Activated naive CD8-positive, alpha-beta T cell treated with anti-CD3 and anti-CD28 coated beads, Interleukin-2, amount 10 ng/mL, durations not matched to agents 7 days and 5 days (primary cell): ENCODE measurements at places on chromosomes 1 and 21. TPM values are rescaled to one million over a fixed set of nuclear protein-coding genes. Genes with fewer than 3 reads are reported as not detected.

- H3K27ac ChIP-seq, result peak overlapping the region; percentile 18
- H3K4me1 ChIP-seq, result peaks cover 27% of the 10 kb centered on the region
Measured at GRCh38 chr1:155514582-155515187, 47.9 kb downstream of the ASH1L start.

DNA sequence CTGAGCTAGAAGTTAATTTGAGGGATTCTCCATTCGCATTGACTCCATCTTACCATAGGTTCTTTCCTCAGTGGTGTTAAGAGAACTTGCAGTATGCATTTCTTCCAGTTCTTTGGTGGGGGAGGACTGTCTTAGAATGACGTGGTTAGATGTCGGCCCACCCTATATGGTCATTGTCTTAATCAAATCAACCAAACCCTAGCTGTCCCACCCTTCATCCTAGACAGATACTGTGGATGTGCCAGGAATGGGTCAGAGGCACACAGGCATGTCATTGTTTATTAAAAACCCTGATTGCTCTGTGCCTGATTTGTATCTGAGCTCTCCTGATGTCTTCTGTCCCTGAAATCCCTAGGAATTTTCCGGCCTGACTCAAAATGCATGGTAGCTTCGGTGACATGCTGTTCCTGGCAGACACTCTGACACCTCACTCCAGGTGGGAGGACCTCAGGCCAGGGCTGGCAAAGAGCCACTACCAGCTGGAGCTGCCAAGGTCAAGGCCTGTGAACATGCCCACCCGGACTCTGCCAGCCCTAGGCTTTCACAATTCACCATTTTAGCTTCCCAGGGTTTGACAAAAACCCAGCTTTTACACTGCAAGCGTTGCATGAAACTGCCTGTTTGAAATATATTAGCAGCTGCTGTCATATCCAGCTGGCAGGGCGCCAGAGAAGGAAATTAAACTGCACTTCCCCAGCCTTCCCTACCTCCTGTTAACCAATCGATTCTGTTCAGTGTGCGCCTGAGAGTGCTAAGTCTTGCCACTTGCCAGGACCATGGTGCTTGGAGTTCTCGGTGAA, 134.0 kb downstream of the FAM78B start:
- H3K4me3 ChIP-seq, result no peak overlapping the region
- no peaks in the 10 kb centered on the region for H3K36me3 ChIP-seq
- no peaks in the 10 kb centered on the region for H3K4me1 ChIP-seq
- peaks cover 5% of the 10 kb centered on the region for H3K27me3 ChIP-seq
- no peak for DNase-seq
- H3K27ac ChIP-seq, result no peak overlapping the region

DNA sequence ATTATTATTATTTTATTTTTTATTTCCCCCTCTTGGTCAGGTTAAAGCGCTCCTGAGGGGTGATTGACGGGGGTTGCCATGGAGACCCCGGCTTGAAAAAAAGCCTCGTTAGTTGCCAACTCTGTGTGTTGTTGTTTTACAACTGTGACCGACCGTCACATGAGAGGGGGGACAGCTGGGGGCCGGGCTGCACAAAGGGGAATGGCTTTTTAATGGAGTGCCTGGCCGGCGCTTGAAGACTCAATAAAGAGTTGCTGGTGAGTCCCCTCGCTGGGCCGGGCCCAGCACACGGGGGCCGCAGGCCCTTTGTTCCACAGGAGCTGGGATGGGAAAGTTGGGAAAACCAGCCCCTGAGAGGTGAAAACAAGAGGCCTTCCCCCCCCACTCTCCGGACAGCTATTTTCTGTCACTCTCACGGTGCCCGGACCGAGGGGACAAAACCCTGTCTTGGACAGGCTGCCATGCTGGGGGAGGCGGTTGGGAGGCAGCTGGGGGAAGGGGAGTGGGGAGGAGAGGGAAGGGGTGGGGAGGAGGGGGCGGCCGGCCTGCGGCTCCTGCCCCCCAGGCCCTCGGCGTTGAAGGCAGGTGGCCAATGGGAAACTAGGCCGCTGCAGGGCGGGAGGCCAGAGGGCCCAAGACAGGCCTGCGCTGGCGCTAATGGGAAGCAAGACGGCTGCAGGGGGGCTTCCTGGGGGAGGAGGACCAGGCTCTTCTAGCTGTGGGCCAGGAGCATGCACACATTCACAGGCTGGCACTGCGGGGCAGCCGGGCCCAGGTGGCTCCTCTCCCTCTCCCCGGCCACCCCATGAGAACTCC, 67.6 kb downstream of the CASZ1 start:
- H3K4me3 ChIP-seq, result no peak overlapping the region
- no peaks in the 10 kb centered on the region for H3K36me3 ChIP-seq
- DNase-seq, result no peak
- H3K27ac ChIP-seq, result no peak overlapping the region

DNA sequence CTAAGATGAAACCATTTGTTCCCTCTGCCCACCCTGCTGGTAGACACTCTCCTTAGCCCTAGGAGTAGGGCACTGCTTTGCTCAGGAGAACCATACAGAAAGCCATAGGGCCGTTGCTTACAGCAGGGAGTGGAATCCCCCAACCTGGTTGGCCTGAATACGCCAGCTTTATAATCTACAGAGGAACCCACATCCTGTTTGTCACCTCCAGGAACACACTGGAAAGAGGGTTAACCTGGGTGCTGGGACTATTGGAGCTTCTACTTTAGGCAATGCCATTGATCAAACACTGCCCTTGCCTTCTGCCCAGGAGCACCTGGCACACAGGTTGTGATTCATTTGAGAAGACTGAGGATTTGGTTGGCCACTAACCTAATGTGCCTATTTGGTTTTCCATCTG, 124.8 kb downstream of the TNR start:
- no peak overlapping the region for H3K4me3 ChIP-seq
- no peak for DNase-seq
- H3K36me3 ChIP-seq, result no peaks in the 10 kb centered on the region

- no peaks in the 10 kb centered on the region for H3K36me3 ChIP-seq
- no peak overlapping the region for H3K4me3 ChIP-seq
- no peaks in the 10 kb centered on the region for H3K27me3 ChIP-seq
- no peak overlapping the region for H3K27ac ChIP-seq
- H3K4me1 ChIP-seq, result no peaks in the 10 kb centered on the region
Measured at GRCh38 chr1:245770156-245770555, 615.4 kb downstream of the KIF26B start.

GRCh38 chr1:178055093-178055492, 38.8 kb upstream of the RASAL2 start:
- DNase-seq, result no peak
- no peak overlapping the region for H3K4me3 ChIP-seq
- H3K4me1 ChIP-seq, result no peaks in the 10 kb centered on the region
- no peaks in the 10 kb centered on the region for H3K36me3 ChIP-seq

Gene PBXIP1
- total RNA-seq, result 149 TPM

Gene KCNJ15
- not detected for total RNA-seq
